NCI-H1436 (cell line): ENCODE measurements at places on chromosomes 13 and 19.

DNA sequence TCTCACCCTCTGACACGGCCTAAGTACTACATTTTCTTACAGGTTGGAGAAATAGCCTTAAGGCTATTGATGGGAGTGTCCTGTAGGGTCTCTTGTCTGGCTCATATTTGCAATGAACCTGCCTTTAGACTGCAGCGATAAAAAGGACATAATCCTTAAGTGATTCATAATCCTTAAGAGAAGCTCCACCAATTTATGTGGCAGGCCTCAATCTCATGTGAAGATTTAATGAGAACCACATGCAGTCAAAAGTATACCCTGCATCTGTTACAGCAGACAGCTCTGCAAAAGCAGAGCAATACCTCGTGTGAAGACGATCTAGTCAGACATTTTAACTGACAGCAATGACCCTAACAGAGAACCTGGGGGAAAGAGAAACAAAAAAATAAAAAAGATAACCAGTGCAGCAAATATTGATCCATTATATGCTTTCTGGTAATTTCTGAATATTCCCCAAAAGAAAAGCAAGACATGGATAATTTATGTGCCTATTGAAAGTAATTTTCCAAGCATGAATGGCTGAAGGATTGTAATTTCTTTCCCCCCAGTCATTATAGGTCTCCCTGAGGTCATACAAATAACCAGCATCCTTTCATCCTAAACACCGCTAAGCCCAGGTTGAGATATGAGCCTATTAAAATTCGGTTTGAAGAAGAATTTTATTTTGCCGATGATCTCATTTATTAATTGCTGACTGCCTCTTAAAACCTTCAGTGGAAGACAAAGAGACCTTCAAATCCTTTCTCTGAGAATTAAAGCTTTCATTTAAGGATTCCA lies 321.8 kb upstream of the NBEA start:
- DNase-seq, result no peak

DNA sequence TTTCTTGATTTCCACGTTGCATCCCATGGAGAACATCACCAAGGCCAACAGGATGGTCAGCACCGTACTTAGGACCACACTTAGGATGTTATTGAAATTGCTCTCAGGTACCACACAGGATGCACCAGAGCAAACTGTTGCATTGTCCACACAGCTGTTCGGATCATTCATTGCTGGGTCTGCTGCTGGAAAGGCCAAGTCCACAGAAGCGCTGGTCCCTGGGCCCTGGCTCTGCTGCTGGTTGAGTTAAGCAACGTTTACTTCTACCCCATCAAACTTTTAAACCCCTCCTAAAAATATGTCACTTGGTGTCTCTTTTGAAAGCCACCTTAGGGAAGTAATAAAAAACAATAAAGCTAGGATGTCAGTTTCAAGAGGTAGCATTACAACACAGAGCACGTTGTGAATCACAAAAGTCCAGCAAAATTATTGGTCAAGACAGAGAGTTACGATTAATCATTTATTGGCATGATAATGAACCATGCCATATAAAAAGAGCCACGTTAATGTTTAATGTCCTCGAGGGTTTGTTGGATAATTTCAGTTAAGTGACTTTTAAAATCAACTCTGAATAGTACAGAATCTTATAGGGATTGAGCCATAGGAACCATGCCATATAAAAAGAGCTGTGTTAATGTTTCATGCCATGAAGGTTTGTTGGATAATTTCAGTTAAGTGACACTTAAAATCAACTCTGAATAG lies at the start of gene SLC10A2:
TSS of gene SLC10A2 (minus strand) at position 339 of the 702 bp plus-strand sequence. CDS start at position 171, 168 bp downstream.
- DNase-seq, result no peak

DNA sequence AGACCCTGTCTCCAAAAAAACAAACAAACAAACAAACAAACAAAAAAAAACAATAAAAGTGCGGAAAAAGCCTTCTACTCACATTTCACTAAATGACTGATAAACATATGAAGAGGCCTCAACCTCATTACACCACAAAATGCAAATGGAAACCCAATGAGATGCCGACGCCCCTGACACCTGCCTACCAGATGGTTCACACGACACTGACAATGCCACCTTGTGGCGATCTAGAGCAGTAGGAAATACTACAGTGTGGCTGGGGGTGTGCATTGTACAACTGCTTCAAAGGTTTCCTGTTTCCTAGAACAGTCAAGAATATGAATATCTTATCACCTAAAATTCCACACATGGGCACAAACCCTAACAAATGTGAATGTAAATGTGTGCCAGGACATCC lies 14.0 kb downstream of the SCGB2B2 start:
- DNase-seq, result peak; percentile 25

GRCh38 chr13:79571147-79571546 lies 90.2 kb downstream of the NDFIP2 start:
- no peak for DNase-seq

GRCh38 chr19:14516048-14516534 lies 2.1 kb downstream of the DNAJB1 start:
- no peak for DNase-seq

DNA sequence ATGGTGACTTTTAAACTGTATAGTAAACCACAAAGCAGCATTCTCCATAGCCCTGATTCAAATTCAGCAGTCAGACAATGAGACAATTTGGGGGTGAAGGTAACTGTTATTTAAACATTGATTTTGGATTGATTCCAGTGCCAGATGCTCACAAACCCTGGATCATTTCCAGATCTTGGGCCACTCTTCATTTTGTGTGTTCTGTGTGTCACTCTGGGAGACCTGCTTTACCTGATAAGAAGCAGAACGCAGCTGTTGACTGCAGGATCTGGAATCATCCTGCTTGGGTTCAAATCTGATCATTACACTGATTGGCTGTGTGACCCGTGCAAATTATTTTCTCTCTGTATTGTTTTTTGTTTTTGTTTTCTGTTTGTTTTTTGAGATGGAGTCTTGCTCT lies 4.0 kb upstream of the PCDH8 start:
- peak; percentile 27 for DNase-seq

- DNase-seq, result no peak
These were observed 24.3 kb downstream of the TMEM255B start for GRCh38 chr13:113783200-113783881.

GRCh38 chr13:26872525-26873385 lies 112.2 kb upstream of the GPR12 start:
- peak; percentile 12 for DNase-seq

GRCh38 chr13:23644527-23645138 lies 74.4 kb downstream of the TNFRSF19 start:
- DNase-seq, result no peak

DNA sequence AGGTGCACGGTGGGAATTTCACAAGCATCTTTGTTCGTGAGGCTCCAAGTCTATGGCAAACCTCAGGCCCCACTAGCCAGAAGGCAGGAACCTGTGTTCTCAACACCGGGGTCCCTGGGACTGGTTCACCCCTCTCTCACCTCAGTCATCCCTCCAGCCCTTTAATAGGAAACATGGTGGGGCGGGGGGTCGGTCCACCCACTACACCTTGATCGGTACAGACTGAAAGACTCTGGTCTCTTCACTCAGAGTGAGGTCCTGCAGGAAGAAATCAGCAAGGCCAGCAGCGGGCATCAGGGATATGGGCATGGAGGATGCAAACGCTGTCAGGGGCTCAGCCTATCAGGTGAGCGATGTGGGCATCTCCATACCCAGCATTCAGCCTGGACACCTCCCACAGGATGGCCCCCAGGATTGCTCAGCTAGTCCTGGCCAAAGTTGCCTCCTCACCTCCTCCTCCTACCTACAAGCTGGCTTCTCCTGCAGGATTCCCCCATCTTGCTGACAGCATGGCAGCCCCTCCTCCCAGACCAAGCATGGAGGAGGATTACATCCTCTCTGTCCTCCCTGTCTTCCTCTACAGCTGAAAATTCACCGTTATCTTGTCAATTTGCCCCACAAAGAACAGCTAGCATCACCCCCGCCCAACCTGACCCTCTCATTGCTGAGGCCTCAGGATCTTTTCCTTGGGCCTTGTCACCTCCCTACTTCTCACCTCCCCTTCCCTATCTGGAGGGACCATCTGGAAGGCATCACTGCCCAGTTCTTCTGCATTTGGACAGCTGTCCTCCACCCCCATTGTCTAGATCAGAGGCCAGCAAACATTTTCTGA lies 37.3 kb upstream of the CD33 start:
- DNase-seq, result no peak

- no peak for DNase-seq
These were observed 903.9 kb downstream of the UQCRFS1 start for GRCh38 chr19:28309070-28309469.

DNA sequence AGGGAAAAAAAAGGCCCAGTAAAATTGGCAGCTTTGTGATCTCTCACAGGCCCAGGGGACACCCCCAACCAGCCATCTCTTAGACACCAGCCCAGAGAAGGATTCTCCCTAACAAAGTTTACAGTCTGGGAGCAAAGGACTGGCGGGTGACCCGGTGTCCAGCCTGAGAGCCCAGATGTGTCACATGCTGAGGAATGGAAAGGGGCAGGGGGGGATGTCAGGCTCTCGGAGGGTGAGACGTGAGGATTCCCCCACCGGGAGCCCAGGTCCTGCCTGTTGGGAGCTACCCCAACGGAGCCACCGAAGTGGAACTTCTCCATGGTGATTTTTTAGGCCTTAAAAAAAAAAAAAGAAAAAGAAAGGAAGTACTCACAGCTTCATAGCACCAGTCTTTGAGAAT lies 4.8 kb upstream of the CTXN1 start:
- DNase-seq, result no peak

GRCh38 chr13:20131057-20131832 lies 29.6 kb downstream of the GJA3 start:
- DNase-seq, result no peak

DNA sequence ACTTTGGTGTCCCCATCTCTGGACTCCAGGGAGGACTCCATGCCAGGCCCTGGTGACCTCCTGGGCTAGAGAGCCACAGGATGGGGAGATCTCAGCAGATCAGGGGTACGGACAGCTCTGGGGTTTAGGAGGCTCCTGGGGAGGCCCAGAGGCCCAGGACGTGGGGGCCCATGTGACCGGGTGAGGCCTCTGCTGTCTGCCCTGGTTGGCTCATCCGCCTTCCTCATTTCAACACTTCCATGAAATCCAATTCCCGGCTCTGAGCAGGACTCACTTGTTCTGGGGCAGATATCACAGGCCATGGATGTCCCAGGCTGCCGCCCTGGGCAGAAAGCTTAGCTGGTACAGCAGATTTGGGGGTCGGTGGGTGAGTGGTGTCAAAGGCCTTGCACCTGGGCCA lies 1.1 kb upstream of the PRAM1 start:
- no peak for DNase-seq

DNA sequence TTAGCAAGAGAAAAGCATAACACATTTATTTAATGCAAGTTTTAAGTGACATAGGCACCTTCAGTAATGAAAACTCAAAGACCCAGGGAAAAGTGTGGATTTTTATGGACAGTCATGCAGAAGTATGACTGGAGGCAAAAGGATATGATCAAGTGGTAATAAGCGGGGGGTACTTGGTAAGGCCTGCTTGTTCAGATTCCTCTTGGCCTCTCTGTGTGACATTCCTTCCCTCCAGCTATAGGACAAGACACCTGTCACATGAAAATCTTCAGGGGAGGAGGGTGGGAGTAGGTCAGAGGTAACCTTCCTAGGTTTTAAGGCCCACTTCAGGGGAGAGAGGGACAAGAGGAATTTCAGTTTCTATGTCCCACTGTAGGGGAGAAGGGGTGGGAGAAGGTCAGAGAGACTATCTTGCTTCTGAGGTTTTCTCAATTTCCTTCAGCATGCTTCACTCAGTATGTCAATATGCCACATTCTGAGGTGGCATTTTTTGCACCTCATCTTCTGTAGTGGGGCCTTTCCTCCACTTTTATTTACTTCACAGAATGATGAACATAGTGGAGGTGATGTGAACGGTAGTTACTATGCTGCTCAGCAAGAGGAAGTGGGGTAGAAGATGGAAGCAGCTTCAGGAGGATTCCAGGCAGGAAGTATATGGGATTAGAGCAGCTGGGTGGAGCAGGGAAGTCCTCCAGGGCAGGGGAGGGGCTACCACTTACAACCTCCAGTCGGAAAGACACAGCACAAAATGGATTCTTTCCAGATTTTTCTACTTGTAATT lies 73.2 kb upstream of the RFC3 start:
- no peak for DNase-seq

GRCh38 chr13:52786766-52787165 lies 47.1 kb upstream of the CNMD start:
- no peak for DNase-seq

DNA sequence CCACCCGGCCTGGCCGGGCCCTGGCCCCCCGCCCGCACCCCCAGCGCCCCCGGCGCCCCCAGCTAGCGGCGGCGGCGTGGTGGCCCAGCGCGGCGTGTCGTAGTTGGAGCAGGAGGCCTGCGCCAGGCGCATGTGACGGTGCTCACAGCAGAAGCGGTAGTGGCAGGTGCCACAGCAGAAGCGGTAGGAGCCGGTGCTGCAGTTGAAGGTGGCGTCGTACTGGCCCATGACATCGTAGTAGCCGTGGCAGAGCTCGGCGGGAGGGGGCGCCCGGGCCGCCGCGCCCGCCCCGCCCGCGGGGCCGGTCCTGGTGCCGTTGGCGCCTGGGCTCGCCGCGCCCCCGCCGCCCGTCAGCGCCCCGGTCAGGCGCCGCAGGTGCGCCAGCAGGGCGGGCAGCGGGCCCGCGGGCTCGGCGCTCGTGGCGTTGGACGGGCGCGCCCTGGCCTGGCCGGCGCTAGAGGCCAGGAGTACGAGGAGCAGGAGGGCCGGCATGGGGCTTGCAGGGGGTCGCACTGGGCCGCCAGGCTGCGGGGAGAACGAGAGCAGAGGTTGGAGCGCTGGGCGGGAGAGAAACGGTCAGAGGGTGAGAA lies 633 bp downstream of the SHISA7 start:
- DNase-seq, result peak; percentile 15

DNA sequence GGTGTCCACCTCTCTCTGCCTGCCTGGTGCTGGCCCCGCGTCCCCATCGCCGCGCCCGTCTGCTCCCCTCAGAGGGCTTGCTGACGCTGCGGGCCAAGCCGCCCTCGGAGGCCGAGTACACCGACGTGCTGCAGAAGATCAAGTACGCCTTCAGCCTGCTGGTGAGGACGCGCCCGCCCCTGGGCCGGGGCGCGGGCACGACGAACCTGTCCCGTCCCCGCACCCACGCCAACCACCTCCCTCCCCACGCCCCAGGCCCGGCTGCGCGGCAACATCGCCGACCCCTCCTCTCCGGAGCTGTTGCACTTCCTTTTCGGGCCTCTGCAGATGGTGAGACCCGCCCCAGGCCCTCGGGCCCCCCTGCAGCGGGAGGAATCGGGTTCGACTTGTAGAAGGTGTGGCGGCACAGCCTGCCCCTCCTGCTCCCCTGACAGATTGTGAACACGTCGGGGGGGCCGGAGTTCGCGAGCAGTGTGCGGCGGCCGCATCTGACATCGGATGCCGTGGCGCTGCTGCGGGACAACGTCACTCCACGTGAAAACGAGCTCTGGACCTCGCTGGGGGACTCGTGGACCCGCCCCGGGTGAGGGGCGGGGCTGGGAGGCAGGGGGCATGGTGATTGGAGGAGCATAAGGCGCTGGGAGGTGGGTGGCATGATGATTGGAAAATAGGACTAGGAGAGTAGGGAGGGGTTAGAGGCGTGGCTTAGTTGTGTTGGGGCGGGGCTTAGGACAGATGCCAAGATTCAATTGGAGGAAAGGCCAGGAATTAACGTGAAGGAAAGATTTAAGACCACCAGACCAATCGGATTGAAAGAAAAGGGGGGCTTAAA lies 6.6 kb downstream of the EPS8L1 start:
- no peak for DNase-seq

- DNase-seq, result no peak
These were observed 626 bp downstream of the ZNF233 start for GRCh38 chr19:44260343-44260681.
